OCI-M1 (cell line): ENCODE measurements at places on chromosomes 2 and 18.

- DNase-seq: peak; percentile 21
Measured at GRCh38 chr2:102185347-102185746, 1.5 kb upstream of the IL1RL2 start.

GRCh38 chr2:221370857-221371211 lies 201.3 kb downstream of the EPHA4 start:
- DNase-seq: no peak

GRCh38 chr2:171289316-171289715 lies 128.6 kb upstream of the TLK1 start:
- DNase-seq: no peak

GRCh38 chr2:25989154-25989553 lies 6.9 kb upstream of the KIF3C start:
- DNase-seq: no peak

DNA sequence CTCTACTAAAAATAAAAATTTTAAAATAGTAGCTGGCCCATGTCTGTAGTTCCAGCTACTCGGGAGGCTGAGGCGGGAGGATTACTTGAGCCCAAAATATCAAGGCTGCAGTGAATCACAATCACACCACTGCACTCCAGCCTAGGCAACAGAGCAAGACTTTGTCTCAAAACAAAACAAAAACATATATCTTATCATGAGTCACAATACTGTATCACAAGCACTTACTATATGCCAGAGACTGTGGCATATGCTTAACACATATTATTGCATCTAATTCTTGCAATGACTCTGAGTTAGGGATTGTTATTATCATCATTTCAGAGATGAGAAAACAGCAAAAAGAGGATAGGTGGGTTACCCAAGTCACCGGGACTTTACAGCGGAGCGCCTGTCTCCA lies 29.5 kb upstream of the TMEM37 start:
- DNase-seq: no peak

DNA sequence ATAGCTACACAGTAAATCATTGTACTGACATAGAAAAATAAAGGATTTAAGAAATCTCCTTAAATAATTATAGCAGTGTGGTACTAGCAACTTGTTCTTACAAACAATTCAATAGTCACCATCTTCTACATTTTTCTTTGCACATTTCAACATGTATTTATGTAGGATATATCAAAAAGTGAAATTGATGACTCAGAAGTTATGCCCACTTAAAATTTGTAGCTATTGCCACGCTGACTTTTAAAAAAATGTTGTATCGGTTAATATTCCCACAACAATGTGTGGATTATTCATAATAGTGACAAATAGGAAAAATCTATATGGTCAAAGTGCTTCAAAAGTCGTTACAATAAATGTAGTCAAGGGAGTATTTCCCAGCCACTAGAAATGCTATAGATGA lies 6.7 kb downstream of the TGFA start:
- DNase-seq: no peak

DNA sequence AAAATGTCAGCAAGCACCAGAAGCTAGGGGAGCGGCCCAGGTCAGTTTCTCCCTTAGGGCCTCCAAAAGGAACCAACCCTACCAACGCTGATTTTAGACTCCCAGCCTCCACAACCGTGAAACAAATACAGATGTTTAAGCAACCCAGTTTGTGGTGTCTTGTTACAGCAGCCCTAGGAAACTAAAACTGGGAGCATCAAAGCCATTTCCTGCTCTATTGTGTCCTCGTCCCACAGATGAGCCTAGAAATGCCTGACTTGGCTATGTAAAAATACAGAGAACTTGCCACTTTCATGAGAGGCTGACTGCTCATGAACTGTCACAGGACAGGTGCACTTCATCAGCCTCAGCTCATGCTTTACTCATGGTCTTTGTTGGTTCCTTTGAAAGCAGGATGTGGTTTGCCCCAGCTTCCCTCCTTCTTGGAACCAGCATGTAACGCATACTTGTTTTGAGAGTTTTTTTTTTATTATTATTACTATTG lies 97.6 kb upstream of the SLC39A10 start:
- DNase-seq: peak; percentile 71

DNA sequence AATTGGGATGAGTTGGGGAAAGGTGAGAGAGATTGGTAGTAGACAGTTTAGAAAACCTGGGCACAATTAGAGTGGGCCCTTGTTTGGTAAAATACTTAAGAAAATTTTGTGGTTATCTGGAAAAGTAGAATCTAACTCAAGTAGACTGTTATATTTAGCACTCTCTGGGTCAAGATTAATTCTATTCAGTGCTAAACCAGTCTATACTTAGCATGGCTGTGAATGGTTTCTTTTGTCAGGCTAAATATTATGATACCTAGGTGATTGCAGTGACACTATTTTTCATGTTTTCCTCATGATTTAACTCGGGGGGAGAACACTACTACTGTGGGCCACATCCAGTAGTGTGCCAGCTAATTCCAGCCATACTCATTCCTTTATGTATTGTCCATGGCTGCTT lies 58.9 kb downstream of the KIAA1328 start:
- DNase-seq: no peak

GRCh38 chr2:105896765-105897163 lies 152.1 kb downstream of the NCK2 start:
- DNase-seq: no peak
